Breast epithelium (tissue), 4 donors: ENCODE measurements at places on chromosomes 7 and 10.

DNA sequence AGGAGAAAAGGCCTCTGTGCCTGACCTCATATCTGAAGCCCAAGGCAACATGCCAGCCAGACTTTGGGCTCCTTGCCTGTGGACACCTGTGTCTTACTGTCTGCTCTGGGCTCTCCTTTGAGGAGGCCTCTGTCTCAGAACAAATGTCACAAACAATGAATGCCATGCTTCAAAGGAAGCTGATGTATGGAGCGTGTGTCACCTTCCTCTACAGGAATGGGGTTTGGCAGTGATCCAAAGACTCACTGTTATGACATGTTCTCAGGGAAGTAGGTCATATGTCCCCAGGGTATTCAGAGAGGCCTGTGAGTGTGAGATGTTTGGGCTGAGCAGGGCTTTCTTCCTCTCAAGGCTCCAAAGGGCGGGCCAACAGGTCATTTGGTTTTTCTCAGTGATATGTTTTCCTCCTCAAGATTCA lies 38.4 kb downstream of the PTPRE start:
- no peak for DNase-seq

DNA sequence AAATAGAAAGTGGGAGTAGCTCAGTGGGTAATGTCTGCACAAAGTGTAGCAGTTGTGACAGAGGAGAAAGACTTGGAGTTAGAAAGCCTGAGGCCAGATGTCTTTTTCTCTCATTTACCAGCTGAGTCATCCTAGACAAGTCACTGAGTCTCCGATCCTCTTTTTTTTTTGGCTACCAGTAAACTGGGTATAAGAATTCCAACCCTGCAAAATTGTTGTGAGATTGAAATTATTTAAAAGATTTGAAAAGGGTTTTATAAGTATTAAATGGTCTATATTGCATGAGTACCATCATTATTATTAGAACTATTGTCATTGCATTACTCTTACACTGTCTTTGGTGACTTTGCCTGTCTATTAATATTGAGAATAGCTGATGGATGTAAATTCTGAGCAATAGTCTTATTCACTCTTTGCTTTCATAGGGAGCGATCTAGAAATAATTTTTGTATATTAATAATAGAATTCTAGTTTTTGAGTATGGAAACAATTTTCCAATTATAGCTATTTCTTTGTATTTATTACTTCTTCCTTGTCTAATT lies 74.0 kb downstream of the ARID5B start:
- no peak for DNase-seq

DNA sequence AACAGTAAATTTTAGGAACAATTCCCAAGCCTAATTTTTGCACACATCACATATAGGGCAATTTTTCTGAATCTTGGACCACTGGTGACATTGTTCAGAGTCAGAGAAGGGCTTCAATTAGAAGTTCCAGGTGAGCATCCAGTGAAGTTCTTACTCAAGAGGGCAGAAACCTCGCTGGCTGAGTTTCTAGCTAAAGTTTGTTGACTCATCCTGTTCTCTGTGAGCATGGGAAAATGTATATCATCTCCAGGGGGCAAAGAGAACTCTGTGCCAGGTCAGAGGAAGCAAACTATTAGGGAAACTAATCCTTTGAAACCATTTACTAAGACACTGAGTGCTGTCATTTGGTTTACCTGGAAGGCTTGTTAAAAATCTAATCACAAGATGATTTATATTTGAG lies 695.6 kb upstream of the IGFBP3 start:
- no peak for DNase-seq

- DNase-seq, result no peak
These were observed 544.4 kb downstream of the DNAJB6 start for GRCh38 chr7:157881048-157881771.

DNA sequence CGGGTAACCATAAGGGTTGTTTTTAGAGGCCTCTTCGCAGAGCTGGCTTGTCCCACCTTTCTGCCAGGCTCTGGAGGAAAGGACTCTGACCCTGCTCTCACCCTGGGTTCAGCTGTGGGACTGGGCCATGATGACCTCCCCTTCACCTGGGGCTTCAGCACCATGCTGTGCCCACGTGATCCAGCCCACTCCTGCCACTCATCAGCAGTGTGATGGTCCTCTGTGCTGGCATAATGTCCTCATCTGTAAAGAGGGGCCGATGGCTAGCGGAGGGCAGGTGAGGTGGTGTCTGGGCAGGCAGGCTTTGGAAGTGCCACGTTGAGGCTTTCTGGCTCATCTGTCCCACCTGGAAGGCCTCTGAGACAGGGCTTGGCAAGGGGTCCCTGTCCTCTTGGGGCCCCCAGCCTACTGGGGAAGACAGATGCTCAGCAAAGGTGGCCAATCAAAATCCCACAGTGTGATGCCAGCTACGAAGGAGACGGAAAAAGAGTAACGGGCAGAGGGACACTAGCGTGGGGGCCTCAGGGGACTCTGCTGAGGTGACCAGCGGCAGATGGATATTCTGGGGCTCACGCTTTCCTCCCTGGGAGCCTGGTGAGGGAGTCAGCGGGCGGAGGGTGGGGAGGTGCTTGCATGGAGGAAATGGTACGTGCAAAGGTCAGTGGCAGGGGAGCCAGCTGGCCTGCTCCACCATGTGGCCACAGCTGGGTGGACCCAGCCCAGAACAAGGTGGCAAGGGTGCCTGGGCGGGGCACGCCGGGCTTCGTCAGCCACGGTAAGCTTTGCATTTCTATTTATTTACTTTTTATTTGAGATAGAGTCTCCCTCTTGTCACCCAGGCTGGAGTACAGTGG lies 5.4 kb downstream of the LRWD1 start:
- peak; percentile 38 for DNase-seq

DNA sequence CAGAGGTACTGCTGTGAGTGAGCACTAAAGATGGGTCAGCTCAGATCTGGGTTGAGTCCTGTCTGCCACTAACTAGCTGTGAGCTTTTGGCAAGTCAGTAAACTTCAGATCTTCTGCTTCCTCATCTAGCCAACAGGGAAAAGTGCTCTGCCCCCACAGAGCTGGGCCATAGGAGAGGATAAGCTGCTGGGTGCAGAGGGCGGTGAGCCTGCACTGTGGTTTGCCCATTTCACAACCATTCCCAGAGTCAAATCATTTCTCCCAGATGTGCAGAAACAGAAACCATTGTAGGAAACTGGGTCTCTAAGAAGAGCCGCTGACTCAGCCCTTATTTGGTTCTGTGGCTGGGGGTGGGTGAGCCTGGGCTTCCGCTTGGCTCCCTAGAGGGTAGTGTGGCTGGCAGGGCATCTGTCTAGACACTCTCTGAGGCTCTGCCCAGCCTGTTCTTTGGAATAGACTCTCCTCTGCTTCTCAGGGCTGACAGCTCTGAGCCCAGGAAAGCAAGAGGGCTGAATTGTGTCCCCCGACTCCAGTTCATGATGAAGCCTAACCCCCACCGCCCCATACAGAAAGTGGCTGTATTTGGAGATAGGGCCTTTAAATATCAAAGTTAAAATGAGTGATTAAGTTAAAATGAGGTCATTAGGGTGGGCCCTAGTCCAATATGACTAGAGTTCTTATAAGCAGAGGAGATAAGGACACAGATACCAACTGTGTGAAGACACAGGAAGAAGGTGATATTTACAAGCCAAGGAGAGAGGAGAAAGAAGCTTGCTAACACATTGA lies 29.5 kb upstream of the ARHGAP22 start:
- no peak for DNase-seq

- no peak for DNase-seq
These were observed 96.7 kb upstream of the LAMB4 start for GRCh38 chr7:108226816-108227299.

GRCh38 chr10:32988604-32989003 lies 30.6 kb upstream of the ITGB1 start:
- DNase-seq, result no peak

GRCh38 chr7:69283421-69283820 lies 314.9 kb upstream of the AUTS2 start:
- DNase-seq, result no peak

DNA sequence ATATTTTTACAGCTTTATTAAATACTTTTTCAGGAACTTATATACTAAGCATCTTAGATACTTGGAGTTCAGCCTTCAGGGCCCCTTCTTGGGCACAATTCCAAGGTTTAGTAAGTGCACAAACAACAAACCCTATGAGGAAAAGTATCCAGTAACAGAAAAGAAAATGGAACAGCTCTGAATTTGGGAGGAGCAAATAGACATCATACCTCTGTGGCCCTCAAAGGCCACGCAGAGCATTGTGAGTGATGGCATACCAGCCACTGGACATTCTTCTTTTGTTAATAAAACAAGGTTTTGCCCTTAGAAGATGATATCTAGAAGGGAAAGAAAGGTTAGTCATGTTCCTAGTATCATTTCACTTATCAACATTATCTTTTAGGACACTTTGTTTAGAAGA lies 46.0 kb downstream of the ST7 start:
- DNase-seq, result no peak

- DNase-seq, result no peak
These were observed 59.7 kb upstream of the CDK14 start for GRCh38 chr7:90536449-90536848.

- no peak for DNase-seq
These were observed at the start of gene PHYHIPL for GRCh38 chr10:59176241-59177030. PHYHIPL (plus strand) TSS chr10:59176643; CDS start chr10:59176854, 211 bp downstream.

GRCh38 chr10:95500097-95500496 lies 61.1 kb downstream of the SORBS1 start:
- DNase-seq, result no peak

DNA sequence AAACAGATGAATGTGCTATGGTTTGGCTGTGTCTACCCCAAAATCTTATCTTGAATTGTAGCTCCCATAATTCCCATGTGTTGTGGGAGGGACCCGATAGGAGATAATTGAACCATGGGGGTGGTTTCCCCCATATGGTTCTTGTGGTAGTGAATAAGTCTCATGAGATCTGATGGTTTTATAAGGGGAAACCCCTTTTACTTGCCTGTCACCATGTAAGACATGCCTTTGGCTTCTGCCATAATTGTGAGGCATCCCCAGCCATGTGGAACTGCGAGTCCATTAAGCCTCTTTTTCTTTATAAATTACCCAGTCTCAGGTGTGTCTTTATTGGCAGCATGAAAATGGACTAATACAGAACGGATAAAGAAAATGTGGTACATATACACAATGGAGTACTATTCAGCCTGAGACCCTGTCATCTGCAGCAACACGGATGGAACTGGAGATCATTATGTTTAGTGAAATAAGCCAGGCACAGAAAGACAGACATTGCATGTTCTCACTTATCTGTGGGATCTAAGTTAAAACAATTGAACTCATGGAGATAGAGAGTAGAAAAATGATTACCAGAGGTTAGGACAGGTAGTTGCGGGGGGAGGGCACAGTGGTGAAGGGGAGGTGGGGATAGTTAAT lies 587.6 kb upstream of the NRP1 start:
- DNase-seq, result no peak

DNA sequence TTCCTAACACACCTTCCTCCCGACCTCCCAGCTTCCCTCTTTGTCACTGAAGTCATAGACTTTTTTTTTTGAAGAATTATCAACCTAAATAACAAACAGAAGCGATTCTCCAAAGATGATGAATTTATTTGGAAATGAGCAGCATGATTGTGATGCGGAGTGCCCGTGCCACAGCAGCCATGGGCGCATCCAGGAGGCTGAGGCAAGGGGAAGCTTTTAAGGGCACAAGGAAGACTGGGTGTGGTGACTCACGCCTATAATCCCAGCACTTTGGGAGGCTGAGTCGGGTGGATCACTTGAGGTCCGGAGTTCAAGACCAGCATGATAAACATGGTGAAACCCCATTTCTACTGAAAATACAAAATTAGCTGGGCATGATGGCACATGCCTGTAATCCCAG lies 16.2 kb upstream of the GIMAP8 start:
- no peak for DNase-seq

DNA sequence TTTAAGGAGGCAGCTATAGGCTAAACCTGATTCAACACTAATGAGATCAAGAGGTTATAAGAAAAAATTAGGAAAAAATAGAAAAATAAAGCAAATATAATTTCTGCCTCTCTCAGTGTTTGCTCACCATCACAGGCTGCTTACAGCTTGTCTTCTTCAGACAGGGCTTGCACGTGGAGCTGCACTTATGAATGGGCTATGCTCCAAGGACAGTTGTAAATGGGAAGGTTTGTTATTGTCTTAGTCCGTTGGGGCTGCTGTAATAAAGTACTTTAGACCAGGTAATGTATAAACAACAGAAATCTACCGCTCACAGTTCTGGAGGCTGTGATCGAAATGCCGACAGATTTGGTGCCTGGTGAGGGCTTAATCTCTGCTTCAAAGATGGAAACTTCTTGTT lies 219.8 kb downstream of the NEBL start:
- no peak for DNase-seq

DNA sequence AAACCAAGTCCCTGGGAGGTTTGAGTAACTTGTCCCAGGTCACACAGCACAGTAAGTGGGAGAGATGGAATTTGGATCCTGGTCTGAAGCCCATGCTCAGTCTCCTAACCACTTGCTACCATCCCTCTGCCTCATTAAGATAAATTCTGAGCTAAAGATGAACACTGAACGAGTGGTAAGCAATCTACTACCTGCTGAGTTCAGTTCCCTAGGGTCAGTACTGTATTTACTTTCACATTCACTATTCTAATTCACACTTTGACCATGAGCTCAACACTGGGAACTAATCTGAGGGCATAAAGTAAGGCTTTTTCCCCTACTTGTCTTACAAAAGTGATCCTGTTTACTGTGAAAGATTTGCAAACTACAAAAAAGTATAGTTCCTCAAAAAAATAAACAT lies 2.4 kb downstream of the UROS start:
- no peak for DNase-seq

- no peak for DNase-seq
These were observed 73.0 kb upstream of the STK17A start for GRCh38 chr7:43509906-43510305.

- DNase-seq, result no peak
These were observed 58.1 kb downstream of the UNCX start for GRCh38 chr7:1290679-1291356.

- DNase-seq, result no peak
These were observed 11.6 kb upstream of the PRKAR2B start for GRCh38 chr7:107032720-107033438.

GRCh38 chr7:39392151-39392550 lies 174.1 kb upstream of the YAE1 start:
- no peak for DNase-seq

GRCh38 chr7:33968591-33968990 lies 63.3 kb downstream of the BMPER start:
- no peak for DNase-seq

DNA sequence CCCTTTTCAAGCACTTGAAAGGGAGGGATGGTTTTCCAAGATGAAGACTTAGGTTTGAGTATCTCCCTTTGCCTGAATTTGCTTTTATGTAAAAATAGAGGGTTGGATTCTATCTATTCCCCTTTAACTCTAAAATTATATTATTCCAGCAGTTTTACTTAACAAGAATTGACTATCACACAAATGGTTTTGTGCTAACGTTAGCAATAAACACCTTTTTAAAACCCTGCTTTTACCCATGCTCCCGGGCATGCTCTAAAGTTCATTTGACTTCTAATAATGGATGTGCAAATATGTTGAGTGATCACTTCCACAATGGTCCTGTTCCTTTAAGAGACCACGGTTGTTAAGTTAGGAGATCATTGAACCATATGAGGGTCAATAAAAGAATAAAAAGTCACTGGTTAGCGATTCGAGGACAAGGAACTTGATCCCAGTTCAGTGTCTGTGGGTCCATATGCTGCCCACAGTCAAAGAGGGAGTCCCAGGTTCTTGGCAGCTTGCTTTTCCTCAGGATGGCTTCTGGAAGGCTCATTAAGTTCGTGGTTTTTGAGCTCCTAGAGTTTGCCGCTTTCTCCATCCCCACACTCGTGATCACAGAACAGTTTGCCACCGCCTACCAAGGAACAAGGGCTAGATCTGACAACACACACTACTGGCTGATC lies at the start of gene TMEM236:
Gene TMEM236, plus strand, starts transcription at position 421 of the 665 bp plus-strand sequence. Its CDS starts 95 bp downstream, at position 516.
- DNase-seq, result no peak

- no peak for DNase-seq
These were observed 170.4 kb downstream of the ARID5B start for GRCh38 chr10:62071846-62072281.
